Stimulated activated effector memory CD8-positive, alpha-beta T cell treated with anti-CD3 and anti-CD28 coated beads, Interleukin-12 subunit alpha, Interleukin-12 subunit beta, amount 100 ng/mL, for 72 hours (primary cell): ENCODE measurements at places on chromosomes 1 and 21.

GRCh38 chr21:45461369-45461750 lies 56.4 kb downstream of the COL18A1 start:
- no peak for DNase-seq

DNA sequence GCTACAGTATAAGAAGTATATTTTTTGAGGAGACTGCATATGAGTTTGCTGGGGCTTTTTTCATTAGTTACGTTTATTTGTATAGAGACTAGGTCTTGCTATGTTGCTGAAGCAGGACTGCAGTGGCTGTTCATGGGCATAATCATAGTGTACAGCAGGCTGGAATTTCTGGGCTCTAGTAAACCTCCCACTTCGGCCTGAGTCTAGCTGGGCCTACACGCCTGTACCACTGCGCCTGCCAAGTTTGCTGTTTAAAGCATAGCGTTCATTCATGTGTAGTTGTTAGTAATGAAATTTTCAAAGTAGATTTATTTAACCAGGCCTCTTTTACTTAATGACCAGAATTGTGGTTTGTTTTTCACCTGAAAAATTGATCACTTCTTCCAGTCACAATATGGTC lies 33.8 kb downstream of the HS2ST1 start:
- DNase-seq: no peak

GRCh38 chr1:183953031-183953430 lies 84.5 kb downstream of the COLGALT2 start:
- no peak for DNase-seq

GRCh38 chr1:40258445-40258769 lies 371 bp downstream of the ZMPSTE24 start:
- DNase-seq: no peak

GRCh38 chr1:231446138-231446537 lies 24.1 kb upstream of the EGLN1 start:
- no peak for DNase-seq

DNA sequence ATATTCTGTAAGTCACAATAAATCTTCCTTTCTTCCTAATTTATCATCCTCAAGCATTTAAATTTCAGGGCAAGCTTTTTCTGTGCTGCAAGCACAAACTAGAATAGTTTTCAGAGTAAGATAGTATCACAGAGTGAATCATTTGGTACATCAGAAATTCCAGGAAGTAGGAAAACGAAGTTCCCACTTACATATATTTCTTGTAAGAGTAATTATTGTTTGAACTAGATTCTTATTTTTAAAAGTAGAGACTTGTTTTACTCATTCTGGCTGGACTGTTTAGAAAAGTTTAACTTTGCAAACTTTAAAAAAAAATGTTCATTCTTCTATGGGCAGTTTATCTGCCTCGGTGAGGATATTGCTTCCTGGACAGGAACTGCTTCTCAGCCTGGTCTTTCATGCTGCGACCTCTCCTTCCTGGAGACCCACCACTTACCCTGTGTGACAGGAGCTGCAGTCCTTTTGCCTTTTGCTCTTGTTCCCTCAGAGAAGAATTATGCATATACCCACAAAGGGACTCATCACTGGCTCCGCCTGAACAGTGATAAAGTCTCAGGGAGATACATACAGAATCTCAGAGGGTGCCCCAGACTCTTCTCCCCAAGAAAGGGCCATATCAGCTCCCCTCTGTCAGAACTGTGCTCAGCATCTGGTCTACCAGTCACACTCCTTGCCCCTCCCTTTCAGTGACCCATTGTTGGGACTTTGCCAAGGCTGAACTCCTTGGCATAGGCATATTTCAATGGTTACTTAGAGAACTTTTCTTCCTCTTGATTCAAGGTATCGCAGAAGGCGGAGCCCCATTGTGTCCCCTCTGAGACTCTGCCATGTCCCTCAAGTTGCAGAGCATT lies 102.7 kb upstream of the CD55 start:
- DNase-seq: no peak

DNA sequence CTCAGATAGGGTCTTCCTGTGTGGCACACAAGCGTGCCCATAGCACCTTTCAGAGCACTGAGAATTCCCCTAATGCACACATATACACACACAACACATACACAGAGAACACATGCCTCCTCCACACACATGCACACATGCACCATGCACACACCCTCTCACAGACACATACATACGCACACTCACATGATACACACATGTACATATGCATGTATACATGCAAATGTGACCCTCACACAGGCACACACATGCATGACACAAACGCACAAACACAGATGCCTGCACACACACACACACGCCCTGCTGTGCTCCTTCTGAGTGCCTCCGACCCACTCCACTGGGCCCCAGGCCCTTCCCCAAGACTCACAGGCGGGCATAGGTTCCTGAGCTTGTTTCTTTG lies 251.0 kb downstream of the PTPRU start:
- DNase-seq: no peak

GRCh38 chr1:184906761-184907160 lies 67.5 kb downstream of the NIBAN1 start:
- DNase-seq: no peak

DNA sequence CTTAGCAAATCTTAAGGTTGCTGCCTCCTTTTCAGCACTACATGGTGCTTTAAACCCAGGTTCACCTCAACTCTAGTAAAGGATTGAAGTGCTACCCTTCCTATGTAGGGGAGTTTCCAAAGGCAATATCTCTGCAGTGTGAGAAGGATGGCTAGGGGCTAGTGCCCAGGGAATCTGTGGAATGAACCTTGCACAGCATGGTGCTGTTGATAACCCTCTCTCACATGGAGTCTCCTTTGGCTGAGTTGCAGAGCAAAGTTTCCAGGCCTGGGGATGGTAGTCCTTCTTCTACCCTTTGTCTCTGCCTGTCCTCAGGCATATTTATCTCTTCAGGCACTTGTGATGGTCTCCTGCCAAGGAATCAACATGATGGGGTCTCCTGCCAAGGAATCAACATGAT lies 59.4 kb downstream of the AXDND1 start:
- no peak for DNase-seq

DNA sequence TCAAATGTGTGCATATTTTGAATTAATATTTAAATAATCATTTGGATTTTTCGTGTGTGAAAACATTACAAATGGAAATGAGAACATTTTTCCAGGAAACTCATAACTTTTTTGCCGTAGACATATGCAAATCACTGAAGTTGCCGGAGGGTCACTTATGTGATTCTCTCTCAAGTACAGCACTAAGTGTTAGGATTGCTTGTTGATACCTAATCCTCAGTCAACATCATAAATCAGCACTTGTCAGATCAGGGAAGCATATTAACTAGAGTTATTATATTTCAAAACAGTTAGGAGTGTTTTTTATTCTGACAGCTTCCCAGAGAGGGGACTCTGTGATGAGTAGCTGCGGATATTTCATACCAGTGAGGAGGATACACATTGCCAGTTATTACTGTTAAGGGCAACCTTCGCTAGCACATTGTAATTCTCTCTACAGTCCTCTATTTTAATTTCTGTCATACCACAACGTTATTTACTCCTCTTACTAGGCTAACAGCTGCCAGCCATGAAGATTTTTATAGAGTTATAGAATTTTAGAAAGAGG lies 41.5 kb downstream of the NCAM2 start:
- DNase-seq: no peak

DNA sequence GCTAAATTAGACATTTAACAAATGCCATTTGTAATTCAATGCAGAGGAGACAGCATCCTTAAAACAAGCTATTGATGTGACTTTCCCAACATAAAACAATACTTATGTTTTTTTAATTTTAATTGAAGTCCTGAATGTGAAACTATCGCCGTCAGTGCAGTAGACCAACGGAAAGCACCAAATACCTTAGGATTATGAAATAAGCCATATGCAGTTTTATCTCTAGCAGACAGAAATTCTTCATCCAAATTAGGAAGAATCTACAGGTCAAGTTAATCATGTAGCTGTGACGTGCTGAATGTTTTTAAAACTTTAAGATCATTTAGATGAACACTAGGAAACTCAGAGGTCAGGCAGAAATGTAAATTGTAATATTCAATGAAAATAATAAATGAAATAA lies 714 bp upstream of the ST6GALNAC5 start:
- no peak for DNase-seq

DNA sequence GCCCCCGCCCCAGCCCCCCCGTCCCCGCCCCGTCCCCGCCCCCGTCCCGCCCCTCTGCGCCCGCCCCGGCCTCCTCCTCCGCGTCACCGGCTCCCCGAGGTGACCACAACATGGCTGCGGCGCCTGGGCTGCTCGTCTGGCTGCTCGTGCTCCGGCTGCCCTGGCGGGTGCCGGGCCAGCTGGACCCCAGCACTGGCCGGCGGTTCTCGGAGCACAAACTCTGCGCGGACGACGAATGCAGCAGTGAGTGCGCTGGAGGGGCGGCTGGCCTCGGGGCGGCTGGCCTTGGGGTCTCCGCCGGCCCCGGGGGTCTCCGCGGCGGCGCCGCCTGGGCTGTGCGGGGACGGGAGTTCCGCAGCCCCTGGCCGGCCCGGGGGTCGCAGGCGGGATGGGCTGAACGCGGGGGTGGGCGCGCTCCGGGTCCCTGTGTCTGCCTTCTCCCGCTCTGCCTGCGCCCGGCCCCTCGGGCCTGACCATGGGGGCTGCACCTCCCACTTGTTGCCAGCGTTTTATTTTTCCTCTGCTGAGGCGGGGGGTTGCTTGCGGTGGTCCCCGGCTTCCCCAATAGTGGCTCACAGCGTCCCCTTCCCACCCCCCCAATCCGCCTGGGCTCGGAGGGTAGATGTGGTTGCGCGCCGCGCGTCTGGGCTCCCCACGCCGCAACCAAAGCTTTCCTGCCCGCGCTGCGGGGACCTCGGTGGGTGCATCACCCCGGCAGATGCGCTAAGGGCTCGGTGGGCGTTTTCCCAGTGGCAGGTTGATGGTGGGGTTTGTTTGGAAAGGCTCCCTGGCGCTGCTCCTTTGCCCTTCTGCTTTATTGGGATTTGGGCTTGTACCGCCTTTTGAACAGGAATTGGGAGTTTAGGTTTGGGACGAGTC lies at the start of gene MIA3:
Gene MIA3 (plus strand): TSS at position 97 of the 879 bp plus-strand sequence. CDS start 14 bp downstream, at position 111.
- peak; percentile 61 for DNase-seq
